Stimulated activated CD8-positive, alpha-beta memory T cell treated with anti-CD3 and anti-CD28 coated beads, Interleukin-7, amount 100 ng/mL, for 48 hours (primary cell): ENCODE measurements at places on chromosomes 1 and 21.
A peak's percentile ranks its signal among the peaks of the same experiment; 100 is the strongest.

- DNase-seq: no peak
Observed at GRCh38 chr1:235741294-235741693, 91.7 kb upstream of the GNG4 start.

DNA sequence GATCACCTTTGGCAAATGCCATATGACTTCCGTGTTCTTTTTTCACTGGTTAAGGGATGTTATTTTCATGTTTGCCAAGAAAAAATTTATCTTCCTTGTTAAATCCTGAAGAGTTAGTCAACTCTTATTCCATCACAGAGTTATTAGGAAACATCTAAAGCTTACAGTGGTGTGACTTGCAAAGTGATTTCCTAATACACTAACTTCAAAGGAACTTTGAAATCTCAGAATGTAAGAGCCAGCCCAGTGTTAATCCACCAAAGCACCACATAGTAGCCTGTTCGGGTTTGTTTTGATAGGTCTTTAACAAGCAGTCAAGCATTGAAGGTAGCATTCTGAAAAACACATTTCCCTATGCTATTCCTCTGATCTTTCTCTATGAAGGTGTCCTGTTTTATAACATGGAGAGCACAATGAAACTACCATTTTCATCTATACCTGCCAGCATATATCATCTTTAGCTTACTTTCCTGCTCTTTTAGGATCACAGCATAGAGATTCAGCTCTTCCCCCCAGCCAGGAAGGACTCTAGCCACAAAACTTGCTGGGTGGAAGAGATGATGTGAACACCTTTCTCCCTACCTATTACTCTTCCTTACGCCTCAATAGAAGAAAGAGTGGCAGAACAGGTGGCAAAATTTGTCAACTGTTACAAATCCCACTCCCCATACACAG is 82.4 kb upstream of the MAGI3 start:
- no peak for DNase-seq

- no peak for DNase-seq
Observed at GRCh38 chr21:42257091-42257765, 38.3 kb downstream of the ABCG1 start.

DNA sequence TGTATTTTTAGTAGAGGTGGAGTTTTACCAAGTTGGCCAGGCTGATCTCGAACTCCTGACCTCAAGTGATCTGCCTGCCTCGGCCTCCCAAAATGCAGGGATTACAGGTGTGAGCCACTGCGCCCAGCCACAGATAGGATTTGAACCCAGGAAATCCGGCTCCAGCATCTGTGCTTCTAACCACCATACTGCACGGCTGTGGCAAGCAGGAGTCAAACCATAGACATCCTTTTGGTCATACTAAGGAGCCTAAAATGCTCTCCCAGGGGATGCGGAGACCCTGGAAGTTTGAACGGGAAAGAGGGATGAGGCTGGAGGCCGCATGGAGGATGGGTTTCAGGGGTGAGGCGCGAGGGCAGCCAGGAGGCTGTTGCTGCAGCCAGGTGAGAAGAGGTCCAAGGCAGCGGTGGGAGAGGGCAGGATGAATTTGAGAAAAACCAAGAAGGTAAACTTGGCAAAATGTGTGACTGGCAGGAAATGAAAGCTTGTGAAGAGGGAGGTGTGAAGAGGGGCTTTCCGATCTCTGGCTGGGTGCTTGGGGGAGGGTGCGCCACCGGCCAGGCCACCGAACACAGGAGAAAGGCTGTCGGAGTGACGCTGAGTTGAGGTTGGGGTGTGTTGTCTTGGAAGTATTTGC is 24.0 kb upstream of the CDK18 start:
- DNase-seq: peak; percentile 56

DNA sequence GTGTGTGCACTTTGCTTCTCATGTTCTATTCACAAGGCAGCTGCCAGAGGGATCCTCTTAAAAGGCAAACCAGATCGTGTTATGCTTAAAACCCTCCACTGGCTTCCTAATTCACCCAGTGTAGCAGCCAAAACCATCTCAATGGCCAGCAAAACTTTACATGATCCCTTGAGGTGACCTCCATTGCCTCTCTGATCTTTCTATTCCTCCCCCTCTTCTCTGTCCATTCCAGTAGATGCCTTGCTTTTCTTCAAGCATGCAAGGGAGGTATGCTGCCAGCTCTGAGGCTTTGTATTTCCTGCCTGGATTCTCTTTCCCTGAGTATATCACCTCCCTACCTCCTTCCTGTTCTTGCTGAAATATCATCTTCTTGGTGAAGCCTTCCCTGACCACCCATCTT is 93.2 kb upstream of the KCNK2 start:
- no peak for DNase-seq

DNA sequence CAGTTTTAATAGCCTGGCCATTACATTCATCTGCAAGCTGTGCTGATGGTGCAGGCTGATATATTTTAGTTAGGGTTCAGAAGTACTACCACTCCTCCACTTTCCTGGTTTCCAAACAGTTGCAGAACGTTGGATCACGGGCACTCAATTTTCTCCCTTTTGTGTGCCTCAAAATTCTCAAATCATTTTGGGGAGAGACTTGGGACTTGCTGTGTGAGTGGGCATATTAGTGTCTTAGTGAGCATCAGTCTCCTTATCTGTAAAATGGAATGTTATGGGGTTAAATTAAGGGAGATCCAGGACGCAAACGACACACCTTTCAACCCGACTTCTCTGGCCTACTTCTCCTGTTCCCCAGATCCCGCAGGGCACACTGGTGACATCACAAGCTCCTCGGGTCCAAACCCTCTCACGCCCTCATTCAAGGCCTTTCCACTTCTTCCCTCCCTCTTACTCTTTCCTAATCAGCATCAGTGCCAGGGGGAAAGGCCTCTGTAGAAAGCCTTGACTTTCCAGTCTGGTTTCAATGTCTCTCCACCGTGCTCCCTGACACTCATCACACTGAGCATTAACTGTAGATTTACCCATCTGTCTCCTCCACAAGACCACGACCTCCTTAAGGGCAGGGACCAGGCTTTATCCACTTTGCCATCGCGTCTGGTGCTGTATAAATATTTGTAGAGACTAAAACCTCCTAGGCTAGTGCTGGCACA is 1.2 kb downstream of the PIGP start:
- no peak for DNase-seq

- DNase-seq: no peak
Observed at GRCh38 chr1:162070825-162071224, 1.3 kb downstream of the NOS1AP start.

- no peak for DNase-seq
Observed at GRCh38 chr1:119799003-119799402, 12.3 kb downstream of the REG4 start.
